ENCODE measurements at places on chromosomes 1 and 21.

GRCh38 chr1:243233908-243234307, 21.2 kb downstream of the CEP170 start:
- DNase-seq, result no peak

DNA sequence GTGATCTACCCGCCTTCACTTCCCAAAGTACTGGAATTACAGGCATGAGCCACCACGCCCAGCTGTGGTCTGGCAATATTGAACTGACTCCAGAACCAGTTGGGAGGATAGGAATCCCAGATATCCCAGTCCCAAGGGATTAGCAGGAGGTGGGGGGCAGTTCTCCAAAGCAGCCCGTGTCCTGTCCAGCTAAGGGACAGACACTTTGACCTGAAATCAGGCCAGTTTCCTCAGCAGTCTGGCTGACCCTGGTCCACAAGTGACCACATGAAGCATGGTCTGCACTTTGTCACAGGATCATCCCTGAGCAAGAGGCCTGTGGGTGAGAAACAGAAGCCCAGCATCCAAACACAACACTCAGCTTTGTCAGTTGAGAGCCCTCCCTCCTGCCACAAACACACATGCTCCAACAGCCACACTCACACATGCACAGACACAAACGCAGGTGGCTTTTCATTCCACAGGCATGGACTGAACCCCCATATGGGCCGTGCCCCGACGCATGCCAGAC, 2.7 kb upstream of the FDPS start:
- DNase-seq, result no peak

- no peak for DNase-seq
Observed at GRCh38 chr1:218425647-218426342, 80.7 kb downstream of the TGFB2 start.

- DNase-seq, result no peak
Observed at GRCh38 chr1:48016515-48016914, 19.3 kb upstream of the TRABD2B start.

DNA sequence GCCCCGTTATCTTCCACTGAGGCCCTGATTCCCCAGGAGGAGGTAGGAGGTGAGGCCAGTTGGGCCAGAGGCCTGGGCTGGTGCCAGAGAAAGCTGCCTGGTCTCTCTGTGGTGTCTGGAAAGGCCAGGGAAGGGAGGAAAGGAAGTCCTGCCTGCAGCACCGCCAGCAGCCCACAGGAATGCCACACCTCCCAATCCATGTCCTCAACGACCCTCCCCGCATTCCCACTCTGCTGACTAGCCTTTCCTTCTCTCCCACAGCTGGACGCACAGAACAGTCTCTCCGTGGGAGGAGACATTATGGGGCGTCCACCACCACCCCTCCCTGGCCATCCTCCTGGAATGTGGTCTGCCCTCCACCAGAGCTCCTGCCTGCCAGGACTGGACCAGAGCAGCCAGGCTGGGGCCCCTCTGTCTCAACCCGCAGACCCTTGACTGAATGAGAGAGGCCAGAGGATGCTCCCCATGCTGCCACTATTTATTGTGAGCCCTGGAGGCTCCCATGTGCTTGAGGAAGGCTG, 18.0 kb downstream of the CSF1 start:
- no peak for DNase-seq

DNA sequence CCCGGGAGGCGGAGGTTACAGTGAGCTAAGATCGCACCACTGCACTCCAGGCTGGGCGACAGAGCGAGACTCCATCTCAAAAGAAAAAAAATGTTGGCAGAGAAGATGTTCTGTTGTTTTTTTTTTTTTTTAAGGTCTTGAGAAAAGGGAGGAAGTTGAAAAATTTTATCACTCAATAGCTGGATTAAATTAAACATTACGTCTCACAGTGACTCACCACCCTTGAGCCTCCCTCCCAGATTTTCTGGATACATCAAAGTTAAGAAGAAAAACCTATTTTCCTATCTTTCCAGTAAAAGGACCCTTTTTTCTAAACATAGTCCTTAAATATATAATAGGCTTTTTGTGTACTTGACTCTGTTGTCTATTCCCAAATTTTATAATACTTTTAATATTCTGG, 35.5 kb downstream of the IFNAR1 start:
- DNase-seq, result no peak

GRCh38 chr21:46011267-46011967, 29.8 kb downstream of the COL6A1 start:
- no peak for DNase-seq

DNA sequence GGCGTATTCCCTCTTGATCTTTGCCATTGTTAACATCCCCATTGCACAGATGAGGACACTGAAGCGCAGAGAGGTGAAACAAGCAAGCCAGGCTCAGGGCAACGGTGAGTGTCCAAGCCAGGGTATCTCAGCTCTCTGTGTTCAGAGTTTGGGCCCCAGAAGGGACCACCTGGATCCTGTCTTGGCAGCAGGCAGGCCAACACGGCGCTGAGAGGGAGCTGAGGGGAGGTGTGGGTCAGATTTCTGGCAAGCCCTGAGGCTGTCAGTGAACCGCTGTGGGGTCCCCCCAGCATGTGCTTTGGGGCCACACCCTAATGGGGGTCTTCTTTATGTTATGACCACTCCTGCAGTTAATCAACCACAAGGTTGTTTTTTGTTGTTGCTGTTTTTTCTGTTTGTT, 23.1 kb downstream of the NEK2 start:
- DNase-seq, result no peak

DNA sequence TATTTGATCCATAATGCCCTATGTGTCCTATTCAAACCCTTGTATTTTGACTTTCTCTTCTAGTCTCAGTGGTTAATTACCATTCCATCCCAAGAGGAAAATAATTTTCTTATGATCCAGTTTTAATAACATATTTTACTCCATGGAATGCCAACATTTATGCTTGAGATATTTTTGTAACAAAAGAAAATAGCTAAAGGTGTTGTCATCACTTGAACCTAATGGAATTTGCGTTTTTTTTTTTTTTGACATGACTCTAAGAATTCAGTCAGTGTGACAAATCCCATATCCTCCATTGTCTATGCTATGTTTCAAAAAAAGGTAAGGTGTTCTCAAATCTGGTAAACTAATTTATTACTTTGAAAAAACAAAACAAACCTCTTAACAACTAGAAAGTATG, 324.1 kb upstream of the ADAMTS5 start:
- DNase-seq, result no peak

DNA sequence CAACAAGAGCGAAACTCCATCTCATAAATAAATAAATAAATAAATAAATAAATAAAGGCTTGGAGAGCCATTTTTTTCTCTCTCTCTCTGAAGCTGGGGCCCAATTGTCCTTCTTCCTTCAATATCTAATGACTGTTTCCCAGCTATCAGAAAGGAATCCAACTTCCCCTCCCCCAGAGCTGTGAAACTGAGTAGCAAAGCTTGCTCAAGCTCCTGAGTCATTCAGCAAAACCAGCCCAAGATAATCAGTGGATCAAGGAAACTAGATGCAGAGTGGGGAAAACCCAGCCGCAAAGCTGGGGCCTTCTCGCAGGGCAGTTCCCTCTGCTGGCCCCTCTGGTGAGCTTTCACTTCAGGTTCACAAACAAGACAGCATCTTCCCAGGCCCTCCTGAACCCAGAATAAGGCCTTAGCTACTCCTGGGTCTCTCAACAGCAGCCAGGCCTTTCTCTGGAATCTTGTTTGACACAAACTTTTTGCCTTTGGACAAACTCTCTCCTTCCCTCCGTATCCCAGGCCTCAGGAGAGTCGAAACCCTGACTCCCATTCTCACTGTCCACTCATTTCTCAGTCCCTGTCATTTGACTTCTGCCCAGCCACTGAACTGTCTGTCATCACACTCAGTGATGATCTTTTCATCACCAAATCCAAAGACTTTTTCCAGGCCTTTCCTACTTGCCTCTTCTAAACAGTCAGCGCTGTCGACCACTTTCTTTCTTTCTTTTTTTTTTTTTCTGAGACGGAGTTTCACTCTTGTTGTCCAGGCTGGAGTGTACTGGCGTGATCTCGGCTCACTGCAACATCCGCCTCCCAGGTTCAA, 18.0 kb upstream of the PTP4A2 start:
- DNase-seq, result peak; percentile 83

DNA sequence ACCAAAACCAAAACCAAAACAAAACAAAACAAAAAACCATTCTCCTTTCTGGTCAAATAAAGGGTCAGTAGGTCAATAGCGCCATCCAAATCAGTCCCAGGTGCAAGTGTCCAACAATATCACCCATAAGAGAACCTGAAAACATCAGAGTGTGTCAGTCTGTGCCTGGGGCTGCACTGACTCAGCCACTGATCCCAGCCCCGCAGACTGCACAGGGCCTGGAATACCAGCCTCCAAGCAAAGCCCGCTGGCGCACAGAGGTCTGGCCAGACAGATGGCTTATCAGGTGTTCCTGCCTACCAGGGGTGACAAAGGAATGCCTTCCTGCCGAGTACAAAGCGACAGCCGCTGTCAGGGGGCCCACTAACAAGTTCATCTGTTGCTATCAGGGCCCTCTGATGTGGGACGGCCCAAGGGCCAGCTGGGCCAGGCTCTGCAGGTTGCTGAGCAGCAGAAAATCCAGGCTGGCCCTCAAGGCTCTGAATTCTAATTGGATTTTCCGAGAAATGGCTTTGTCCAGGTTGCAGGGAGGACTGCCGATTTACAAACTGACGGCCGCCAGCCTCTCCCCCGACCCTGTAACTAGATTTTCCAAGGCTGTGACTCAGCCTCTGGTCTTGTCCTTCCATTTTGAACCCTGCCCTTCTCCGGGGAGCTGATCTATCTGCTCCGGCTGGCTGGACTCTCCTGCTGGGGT, 13.7 kb upstream of the TMEM51 start:
- no peak for DNase-seq

DNA sequence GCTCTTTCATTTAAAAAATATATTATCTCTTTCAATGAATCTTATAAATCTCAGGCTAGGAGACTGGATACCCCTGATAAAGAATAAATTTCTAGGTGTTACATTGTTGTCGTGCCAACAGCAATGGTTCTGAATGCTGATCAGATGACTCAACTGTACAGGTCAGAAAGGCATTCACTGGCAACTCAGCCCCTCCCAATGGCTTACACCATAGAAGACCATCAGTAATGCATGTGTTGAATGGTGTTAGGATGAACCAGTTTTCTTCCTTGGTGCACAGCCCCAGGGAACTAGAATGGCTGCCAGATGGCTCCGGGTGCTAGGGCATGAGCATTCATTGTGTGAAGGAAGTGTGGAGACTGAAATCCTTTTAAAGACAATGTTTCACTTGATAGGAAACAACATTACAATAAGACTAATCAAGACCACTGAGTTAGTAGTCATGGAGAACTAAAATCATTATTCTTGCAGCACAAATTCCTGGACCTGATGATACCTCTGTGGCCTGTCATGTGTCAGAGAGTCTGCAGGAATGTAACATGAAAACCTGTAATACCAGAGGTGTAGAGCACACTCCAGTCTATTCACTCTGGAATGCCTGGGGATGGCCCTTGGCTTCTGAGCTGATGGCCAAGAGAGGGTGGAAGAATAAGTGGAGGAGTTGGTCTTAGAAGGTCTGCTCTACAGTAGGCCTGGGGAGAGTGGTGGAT, 187.7 kb upstream of the LMO4 start:
- no peak for DNase-seq

GRCh38 chr1:87598429-87598828, 269.7 kb downstream of the LMO4 start:
- no peak for DNase-seq

DNA sequence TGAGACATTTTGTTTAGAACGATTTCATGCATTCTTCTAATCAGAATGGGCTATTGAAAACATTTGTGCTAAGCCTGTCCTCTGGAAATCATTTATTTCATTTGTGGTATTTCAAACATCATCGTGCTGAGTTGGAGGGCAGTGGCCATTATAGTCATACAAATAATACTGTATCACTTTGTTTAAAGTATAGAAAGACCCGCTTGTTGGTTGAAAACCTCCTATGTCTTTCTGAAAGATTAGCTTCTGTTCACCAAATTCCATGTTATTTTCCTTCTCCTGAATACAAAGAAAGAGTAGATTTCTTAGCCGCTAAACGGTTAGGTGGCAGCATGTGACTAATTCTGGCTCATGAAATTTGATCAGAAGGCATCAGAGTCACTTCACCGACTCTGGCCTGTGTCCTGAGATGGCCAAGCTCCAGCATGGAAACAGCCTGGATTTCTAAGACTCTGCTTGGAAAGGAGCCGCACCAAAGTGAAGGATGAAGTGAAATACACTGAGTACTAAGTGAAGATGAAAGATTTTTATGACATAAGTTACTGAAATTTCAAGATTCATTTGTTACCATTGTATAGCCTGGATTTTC, 355.1 kb downstream of the USP25 start:
- no peak for DNase-seq

DNA sequence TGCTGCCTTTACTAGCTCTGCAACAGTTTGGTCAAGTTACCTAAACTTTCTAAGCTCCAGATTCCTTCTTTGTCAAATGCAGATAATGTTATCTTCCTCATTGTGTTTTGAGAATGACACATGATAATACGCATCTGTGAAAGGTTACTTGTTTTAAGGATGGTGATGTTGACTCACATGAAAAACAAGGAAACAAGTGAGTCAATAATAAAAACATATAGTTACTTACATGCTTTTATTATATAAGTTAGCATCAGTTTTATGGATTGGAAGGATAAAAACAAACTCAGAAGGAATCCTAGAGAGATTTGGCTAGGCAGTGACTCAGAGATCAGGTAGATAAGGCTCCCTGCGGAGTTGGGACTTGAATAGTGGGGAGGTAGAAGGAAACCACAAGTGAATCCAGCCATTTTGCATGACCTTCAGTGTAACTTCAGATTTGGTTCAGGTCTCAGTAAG, 144.6 kb downstream of the LMO4 start:
- no peak for DNase-seq

DNA sequence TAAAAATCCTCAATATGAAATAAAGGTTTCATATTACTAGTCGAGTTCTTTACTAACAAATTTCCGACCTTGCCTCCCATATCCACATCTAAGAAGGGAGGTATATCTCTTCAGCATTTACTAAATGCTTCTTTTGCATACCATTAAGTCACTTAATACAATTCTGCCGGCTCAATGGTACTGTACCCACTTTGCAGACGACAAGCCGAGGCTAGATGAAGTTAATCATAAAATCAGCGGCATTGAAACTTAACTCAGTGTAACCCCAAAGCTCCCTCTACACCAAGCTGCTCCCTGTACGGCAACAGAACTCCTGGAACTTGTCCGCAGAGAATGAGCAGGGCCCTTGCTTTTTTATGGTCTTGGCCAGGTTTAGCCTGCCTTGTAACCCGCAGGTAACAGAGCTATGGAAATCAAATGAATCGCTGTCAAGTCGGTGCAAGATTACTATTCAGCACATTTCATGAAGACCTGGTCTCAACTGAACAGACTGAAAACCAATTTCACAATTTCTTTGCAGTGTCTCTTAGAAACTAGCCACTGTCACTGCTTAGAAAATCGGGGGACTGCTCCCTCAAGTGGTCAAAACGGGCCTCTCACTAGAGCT, 738 bp downstream of the INTS7 start:
- no peak for DNase-seq

Data from activated CD4-positive, alpha-beta T cell treated with anti-CD3 and anti-CD28 coated beads, Interleukin-2, amount 50 U/mL, for 48 hours (primary cell).